NCI-H1436 (cell line): ENCODE measurements at places on chromosomes 11 and 22.

- no peak for DNase-seq
Measured at GRCh38 chr22:32076761-32077084, 33.7 kb downstream of the SLC5A1 start.

DNA sequence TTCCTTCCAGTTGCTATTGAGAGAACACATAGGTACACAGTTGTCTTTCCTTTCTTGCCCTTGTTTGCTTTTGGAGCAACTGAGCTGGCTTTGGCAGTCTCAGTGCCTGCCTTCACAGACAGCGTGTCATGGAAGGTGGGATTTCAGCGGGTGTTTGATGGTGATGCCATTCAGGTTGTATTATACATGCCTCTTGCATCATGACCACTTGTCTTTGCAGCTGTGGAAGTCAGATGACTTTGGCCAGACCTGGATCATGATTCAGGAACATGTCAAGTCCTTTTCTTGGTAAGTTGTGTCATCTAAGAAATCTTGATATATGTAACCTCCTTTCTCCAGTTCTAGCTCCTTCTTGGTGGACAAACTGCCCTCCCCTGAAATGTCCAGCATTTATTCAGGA is 37.1 kb upstream of the SORL1-AS1 start:
- DNase-seq: no peak

DNA sequence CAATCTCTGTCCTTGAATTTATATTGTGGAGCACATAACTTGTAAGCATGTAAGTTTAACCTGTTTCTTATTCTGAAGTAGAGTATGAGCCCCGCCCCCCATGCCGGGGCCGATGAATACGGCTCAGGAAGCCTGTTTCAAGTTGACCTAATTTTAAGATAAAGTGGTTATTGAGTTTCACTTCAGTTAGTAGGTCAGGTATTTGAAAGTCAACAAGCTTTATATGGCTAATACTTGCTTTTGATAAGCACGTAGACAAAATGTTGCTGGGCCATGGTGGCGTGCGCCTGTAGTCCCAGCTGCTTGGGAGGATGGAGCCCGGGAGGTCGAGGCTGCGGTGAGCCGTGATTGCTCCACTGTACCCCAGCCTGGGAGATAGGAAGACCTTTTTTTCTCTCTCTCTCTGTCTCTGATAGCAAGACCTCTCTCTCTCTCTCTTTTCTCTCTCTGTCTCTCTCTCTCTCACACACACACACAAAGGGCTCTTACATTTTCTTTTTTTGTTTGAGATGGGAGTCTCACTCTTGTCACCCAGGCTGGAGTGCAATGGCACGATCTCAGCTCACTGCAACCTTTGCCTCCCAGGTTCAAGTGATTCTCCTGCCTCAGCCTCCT is 14.4 kb downstream of the YWHAH start:
- DNase-seq: no peak

DNA sequence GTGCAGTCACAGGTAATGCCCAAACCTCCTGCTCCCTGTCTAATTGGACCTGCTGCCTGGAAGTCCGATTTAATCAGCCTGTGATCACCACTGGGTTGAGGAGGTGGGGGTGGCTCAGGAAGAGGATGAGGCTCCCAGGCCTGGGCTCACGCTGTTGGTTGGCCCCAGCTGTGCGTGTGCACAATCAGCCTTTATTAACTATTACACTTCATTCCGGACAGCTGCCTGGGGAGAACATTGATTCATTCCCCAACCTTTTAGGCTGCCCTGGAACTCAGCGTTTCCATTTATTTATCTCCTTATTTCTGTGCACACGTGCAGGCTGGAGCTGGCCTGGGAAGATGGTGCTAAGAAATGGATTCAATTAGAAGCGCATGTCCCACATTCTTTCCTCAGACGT is 123.4 kb downstream of the DSCAML1 start:
- no peak for DNase-seq

DNA sequence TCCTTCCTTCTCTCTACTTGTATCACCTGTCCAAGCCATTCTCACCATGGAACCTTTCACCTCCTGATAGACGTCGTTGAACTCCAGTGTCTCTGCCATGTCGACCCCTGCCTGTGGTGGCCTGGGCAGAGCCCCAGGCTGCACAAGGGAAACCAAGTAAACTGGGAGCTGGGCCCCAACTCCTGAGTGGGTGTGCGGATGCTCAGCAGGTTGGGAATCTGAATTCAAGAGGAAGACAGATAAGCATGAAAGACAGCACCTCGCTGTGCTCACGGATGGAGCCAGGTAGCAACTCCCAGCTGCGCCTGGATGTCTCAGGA is 709 bp downstream of the SSRP1 start:
- DNase-seq: no peak

GRCh38 chr22:25818541-25818940 is 76.6 kb downstream of the MYO18B start:
- DNase-seq: no peak

DNA sequence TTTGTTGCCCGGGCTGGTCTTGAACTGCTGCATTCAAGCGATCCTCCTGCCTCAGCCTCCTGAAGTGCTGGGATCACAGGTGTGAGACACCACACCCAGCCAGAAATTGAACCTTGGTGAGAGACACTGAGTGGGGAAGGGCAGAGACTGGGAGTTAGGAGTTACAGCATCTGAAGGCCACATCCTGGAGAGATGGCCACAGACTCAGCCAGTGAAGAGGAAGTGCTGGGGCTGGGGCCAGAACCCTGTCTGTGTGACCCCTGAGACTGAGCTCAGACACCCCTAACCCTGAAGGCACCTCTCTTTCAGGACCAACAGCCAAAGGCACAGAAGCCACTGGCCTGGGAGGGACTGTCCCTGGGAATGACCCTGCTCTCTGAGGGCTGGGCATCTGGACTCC is 33.8 kb downstream of the TXN2 start:
- DNase-seq: no peak

GRCh38 chr11:16809886-16810668 is 71.6 kb downstream of the C11orf58 start:
- DNase-seq: no peak
